Stimulated activated CD8-positive, alpha-beta memory T cell treated with anti-CD3 and anti-CD28 coated beads, Interleukin-4, amount 100 ng/mL, for 48 hours (primary cell): ENCODE measurements at places on chromosomes 2 and 18.

GRCh38 chr2:206160125-206160806, 571 bp downstream of the EEF1B2 start:
- no peak for DNase-seq

DNA sequence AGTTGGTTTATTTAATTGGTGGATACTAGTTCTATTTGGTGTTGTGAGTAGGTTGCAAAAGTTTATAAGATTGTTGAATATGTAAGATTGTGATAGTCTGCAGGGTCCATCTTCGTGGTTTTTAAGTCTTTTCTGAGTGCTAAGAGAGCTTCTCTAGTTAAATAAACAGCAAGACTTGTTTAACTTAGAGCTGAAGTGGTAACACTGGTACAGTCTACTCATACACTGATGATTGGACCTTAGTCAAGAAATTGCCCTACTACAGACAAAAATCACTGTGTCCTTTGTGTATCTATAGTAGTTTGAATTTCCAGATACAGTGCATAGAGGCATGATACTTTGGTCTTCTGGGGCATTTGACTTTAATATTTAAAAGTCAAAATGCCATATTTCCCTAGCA, 94.6 kb downstream of the PHLPP1 start:
- no peak for DNase-seq

GRCh38 chr18:7454429-7454828, 112.7 kb upstream of the PTPRM start:
- no peak for DNase-seq

- no peak for DNase-seq
Observed at GRCh38 chr18:48885266-48885923, 65.4 kb downstream of the SMAD7 start.

- DNase-seq, result no peak
Observed at GRCh38 chr2:222753251-222753824, 81.9 kb downstream of the MOGAT1 start.

DNA sequence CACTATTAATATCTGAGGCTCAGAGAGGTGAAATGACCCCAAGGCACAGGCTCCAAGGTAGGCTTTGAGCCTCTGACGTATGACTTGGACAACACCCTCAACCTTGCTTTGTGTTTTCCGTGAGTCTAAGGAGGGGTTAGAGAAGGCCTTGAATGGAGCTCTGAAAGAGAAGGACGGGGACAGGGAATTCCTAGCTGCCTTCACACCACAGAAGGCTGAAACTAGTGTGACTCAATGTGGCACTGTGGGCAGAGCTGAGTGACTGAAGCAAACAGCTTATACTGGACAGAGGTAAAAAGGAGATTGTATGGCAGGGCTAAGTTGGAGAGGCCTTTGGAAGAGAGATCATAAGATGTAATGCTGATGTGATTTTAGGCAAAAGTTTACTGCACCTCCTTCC, 3.5 kb upstream of the NCK2 start:
- DNase-seq, result no peak

DNA sequence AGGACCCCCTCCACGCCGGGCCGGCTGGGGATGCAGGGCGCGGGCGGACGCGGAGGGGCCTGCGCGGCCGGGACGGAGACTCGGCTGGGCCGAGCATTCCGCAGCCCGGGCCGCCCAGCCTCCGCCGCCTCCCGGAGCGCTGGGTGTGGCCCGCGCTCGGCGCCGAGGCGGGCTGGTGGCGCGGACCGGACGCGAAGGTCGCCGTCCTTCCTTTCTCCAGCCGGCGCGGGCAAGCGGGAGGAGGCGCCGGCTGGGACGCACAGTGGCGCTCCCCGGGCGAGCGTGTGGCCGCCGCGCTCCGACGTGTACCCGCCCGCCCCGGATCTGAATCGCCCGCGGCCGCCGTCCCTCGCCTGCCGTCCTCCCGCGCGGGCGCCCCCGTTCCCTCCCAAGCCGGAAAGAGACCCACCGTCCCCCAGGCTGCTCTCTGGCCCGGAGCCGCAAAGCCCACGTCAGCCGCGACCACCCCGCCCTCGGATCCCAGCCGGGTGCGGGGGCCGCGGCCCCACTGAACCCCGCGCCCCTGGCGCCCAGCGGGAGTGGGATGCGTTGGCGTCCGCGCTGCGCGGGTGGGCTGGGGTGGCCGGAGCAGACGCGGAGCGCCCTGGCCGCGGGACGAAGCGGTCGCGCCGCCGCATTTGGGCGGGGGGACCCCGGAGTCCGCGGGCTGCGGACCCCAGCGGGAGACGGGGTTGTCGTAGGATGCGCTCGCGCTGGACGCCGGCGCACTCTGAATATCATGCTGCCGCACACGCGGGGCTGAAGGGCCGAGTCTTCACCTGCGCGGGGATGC, 634 bp downstream of the SPATS2L start:
- DNase-seq, result peak; percentile 43

DNA sequence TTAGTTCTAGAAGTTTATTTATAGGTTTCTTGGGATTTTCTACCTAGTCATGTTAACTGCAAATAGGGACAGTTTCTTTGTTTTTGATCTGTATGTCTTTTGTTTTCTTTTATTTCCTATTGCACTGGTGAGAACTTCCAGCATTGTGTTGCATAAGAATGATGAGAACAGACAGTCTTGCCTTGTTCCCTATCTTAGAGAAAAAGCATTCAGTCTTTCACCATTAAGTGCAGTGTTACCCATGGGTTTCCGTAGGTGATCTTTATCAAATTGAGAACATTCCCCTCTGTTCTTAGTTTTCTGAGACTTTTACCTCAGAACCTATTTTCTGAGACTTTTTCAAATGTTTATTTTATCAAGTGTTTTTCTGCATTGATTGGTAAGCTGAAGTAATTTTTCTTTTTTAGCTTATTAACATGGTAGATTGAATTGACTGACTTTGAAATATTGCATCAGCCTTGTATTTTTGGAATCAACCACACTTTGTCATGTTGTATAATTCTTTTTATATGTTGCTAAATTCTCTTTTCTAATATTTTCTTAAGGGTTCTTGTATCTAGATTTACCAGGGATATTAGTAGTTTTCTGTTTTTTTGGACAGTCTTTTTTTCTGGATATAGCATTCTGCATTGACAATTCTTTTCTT, 17.2 kb downstream of the MFSD6 start:
- no peak for DNase-seq

- DNase-seq, result no peak
Observed at GRCh38 chr2:200442471-200442870, 67.4 kb downstream of the KCTD18 start.

DNA sequence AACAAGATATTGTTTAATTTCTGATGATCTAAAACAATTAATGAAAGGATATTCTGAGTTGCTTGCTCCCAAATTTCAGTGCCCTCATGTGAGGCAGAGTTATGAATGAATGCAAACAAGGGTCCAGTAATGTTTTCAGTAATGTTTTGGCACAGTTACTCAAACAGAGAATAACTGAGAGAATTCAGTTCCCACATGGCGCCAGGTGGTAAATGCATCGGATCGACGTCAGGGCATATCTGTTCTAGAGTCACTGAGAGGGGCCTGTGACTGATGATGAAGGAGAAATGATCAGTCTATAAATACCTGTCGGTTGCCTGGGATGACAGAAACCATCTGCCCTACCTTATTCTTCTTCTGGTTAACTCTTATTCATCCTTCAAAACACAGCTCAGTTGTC, 81.4 kb downstream of the KCNS3 start:
- DNase-seq, result no peak

DNA sequence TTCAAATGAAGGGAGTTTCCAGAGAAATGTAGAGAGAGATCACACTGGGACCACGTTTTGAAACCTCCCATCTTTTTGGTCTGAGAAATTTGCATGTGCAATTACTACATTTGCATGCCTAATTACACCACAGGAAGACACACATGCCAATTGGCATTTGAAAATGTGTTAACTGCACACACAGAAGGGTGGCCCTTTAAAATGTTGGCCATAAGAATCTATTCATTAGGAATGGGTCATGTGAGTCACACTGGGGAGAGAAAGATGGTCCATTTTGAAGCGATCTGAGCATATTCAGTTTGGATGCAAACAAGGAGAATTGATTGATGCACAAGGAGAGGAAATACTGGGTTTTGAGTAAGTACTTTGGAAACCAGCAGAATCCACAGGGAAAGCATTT, 1407.1 kb upstream of the ACVR2A start:
- DNase-seq, result no peak

GRCh38 chr2:217049956-217050355, 190.1 kb upstream of the TNP1 start:
- DNase-seq, result no peak

- DNase-seq, result no peak
Observed at GRCh38 chr2:205644018-205644417, 38.3 kb upstream of the NRP2 start.

- no peak for DNase-seq
Observed at GRCh38 chr18:33264566-33264965, 176.0 kb downstream of the CCDC178 start.

GRCh38 chr2:235896061-235896460, 272.1 kb downstream of the GBX2 start:
- DNase-seq, result no peak

- DNase-seq, result peak; percentile 84
Observed at GRCh38 chr2:131682122-131682944, 154.6 kb downstream of the CCDC74A start.

DNA sequence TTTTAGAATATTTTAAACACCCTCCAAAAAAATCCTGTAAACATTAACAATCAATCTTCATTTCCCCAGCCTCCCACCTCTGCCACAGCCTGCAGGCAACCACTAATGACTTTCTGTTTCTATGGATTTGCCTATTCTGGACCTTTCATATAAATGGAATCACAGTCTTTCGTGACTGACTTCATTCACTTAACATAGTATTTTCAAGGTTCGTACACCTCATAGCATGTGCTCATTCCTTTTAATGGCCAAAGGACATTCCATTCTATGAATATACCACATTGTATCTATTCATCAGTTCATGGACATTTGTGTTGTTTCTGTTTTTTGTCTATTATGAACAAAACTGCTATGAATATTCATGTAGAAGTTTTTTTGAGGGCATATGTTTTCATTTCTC, 48.5 kb downstream of the NAT8 start:
- DNase-seq, result no peak

DNA sequence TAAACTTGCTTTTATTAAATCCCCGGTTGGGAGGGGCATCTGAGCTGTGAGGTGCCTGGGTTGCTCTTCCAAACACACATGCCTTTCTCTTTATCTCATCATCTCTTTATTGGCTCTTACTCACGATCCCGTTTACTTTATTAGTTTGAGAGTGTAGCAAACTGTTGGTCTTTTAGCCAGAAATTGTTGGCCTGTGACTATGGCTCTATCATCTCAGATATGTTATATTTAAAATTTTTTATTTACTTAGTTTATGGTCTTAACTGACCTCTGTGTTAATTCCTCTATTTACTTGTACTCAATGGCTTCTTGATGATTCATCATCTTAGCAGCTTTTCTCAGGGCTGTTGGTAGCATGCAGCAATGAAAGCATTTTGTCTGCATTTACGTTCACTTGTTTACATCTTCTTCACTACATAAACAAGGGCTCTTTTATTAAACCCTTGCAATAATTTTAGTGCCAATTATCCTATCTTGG, 408.4 kb downstream of the HRH4 start:
- DNase-seq, result no peak

DNA sequence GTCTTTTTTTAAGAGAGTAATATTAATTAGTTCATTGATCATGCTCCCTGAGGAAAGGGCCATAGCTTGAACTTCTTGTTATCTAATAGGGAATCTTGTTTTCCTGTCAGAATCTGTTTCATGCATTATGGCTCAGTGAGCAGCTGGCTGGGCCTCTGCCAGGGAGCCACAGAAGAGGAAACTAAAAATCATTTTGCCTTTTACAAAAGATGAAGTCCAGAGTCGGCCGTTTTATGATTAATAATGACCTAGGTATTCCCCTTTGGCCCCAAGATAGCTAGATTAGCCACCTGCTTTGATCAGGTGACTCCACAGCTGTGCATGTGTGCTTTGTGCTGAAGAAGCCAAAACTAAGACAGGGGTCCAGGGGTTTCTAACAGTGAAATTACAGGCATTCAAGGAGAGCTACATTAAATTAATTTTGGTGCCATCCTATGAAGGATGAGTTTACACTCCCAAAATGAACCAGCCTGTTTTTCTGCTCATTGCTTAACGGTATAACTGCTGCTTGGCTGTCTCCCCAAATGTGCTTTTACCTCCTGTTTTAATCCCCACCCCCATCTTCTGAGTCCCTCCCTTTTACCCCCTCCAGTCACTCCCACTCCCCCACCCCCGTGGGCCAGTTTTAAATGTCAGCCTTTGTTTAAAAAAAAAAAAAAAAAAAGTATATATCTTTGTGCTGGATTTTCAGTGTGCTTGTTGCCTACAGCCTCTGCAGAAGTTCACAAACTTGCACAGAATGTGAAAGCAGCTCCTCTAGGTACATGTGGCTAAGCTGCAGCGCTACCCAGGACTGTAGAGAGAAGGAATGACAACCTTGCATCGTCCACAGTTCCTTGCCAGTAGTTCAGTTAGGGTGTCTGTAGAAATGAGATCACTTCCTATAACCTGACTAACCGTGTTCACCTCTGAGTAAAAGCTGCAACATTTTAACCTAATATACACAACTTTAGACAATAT, 93.1 kb downstream of the CABLES1 start:
- DNase-seq, result peak; percentile 43
